ENCODE measurements at places on chromosomes 1 and 21.

DNA sequence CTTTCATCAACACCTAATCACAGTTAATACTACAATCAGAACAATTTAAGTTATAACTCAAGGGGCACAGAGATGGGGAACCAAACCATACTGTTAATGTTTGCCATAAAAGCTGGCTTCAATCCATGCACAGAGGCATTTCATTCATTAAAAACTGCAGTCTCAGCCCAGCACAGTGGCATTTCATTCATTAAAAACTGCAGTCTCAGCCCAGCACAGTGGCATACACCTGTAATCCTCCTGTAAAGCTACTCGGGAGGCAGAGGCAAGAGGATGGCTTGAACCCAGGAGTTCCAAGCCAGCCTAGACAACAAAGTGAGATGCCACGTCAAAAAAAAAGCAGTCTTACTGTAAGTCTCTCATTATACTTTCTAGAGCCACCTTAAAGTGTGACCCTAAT lies 29.2 kb downstream of the ARID4B start:
- DNase-seq = no peak

DNA sequence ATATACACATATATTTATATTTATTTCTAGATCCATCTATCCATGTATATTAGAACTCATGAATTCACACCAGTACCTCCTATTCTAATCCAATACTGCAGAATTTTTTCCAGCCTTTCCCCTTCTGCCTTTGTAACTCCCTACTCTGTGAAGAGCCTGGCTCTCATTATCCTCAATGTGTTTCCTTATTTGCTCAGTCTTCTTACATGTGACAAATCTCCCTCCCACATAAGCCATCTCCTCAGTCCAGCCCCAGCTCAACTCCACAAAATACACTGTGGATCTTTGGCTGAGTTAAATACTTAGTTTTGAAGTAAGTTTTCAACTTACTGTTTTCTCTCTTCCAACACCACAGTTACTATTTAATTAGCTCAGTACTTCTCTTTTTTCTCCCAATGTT lies 45.7 kb downstream of the ATP5PO start:
- DNase-seq = no peak

- DNase-seq = no peak
Measured at GRCh38 chr1:184254849-184255248, 132.0 kb upstream of the C1orf21 start.

DNA sequence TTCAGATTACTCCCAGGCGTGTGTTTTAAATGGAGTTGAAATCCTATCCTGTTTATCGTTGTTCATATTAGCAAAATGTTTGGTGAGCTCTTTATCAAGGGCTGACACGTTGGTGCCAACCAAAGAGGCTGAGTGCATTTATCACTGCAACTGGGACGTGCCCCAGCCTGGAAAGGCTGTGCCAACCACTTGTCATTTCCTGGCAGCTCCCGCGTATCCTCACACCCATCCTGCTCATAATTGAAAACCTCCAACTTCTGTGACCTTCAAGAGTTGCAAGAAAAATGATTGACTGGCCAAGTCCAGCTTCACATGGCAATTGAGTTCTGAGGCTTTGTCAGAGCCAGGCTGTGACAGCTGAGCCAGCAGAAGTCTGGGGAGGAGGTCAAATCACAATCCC lies 43.7 kb upstream of the KCNA3 start:
- DNase-seq = no peak

DNA sequence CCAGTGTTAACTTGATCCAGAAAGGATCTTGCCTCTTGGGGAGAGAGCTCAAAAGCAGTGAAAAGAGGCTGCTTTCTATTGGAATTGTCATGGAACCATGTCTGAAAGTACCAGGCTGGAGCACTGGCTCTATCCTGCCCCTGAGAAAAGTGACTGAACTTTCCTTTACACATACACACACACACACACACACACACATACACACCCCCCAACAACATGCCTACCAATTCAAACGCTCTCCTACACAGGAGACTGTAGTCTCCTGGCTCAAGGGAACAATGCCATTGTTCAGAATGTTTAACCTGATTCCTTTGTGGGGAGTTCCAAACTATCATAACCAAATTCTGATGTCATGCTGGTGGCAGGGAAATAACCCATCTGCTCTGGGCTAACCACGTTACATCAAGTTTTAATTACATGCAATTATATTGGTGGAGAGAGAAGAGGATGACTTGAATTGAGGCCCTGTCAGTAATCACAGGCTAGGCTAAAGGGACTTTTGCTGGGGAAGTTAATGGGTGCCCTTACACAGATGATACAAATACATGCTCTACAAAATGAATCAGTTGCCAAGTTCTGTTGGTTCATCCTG lies 52.3 kb upstream of the DUSP10 start:
- no peak for DNase-seq

DNA sequence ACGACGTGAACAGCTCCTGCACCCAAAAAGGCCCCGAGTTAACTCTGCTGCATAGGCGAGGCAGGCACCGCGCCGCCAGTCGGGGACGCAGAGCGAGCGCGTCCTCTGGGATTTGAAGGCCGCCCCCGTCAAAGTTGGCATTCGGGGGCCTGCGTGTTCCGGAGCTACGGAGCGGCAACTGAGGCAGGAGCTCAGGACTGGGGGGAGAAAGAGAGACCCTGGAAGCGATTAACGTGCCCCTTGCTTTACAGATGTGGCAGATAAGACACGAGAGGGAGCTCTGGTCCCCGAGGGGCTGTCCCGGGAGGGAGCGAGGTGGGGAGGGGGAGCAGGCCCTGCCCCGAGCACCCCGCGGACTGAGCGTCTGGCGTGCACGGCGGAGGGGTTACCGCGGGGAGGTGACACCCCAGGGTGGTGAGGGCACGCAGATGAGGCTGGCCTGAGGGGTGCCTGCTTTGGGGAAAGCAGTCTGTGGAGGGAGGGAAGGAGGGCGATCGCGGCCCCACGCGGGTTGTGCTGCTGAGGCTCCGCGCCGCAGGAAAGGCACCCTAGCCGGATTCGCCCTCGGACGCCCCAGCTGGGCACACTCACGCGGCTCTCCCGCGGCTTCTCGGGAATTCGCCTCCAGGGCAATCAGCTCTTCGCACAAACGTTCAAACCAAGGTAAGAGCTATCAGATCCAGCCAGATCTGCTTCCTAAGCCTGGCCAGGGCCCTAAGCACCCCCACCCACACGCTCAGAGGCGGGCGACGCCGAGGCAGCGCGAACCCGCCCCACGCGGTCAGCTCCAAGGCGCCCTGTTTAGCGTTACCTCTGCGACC lies 26.5 kb downstream of the ACTA1 start:
- DNase-seq = no peak

GRCh38 chr1:81517987-81518386 lies 282.7 kb upstream of the ADGRL2 start:
- no peak for DNase-seq

DNA sequence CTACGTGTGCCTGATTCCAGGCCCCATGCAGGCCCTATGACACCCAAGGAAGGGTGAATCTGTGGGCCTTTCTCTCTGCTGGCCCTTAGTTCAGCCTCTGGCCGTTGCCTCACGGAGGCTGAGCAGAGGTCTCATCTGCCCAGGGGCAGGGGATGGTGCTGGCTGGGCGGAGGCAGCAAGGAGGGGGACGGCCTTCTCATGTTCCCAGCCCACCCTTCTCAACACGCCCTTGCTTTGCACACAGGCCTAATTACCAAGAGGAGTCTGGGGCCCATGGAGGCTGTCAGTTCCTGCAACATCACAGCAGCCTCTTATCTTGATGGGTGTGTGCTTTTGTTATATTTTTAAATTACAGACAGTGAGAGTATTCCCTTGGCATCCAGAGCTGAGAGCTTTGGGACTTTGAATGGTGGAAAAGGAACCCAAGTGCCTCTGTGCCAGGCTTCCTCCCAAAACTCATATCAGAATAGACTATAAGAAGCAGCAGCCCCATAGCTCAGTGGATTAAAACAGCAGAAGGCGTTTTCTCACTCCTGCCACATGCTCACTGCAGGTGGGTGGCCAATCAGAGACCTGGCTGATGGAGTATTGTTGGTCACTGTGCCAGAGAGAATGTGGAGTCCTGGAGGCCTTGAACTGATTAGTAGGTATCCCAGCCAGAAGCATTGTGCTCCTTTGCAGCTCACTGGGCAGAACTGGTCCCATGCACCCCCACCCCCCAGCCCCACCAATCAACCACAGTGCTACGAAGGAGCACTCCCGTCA lies 164.9 kb downstream of the CAMTA1 start:
- no peak for DNase-seq

GRCh38 chr1:109750920-109751319 lies 10.1 kb upstream of the GSTM3 start:
- DNase-seq = no peak

DNA sequence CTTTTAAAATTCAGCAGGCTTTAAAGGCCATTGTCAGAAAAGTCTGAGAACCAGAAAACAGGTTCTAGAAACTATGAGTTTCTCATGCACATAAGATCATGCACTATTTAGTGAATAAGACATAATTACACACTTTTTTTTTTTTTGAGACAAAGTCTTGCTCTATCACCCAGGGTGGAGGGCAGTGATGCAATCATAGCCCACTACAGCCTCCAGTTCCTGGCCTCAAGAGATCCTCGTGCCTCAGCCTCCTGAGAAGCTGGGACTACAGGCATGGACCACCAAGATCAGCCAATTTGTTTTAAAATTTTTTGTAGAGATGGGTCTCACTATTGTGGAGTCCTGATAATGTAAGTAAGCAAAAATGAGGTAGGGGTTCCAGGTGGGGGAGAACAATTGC lies 134.9 kb downstream of the VAV3 start:
- DNase-seq = no peak

DNA sequence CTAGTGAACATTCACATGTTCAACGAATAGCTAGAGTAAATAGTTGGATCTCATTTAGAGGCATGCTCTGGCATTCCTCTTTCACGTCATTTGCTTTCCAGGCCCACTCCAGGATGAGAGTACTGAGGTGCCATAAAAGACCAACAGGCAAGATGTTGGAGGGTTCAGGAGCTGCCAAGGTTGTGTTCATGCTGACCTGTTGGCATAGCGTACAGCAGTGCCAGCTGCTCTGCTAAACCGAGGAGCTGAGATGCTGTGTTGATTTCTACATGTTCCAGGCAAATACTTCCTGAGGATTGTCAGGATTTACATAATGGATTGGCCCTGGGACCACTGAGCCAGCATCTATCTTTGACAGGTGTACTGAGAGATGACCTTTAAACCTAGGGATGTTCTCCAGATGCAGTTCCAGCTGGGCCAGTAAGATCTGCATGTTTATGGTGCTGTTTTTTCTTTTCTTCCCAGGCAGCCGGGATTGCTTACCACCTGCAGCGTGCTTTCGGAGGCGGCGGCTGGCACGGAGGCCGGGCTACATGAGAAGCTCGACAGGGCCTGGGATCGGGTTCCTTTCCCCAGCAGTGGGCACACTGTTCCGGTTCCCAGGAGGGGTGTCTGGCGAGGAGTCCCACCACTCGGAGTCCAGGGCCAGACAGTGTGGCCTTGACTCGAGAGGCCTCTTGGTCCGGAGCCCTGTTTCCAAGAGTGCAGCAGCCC lies 66.9 kb downstream of the DISC1 start:
- no peak for DNase-seq

DNA sequence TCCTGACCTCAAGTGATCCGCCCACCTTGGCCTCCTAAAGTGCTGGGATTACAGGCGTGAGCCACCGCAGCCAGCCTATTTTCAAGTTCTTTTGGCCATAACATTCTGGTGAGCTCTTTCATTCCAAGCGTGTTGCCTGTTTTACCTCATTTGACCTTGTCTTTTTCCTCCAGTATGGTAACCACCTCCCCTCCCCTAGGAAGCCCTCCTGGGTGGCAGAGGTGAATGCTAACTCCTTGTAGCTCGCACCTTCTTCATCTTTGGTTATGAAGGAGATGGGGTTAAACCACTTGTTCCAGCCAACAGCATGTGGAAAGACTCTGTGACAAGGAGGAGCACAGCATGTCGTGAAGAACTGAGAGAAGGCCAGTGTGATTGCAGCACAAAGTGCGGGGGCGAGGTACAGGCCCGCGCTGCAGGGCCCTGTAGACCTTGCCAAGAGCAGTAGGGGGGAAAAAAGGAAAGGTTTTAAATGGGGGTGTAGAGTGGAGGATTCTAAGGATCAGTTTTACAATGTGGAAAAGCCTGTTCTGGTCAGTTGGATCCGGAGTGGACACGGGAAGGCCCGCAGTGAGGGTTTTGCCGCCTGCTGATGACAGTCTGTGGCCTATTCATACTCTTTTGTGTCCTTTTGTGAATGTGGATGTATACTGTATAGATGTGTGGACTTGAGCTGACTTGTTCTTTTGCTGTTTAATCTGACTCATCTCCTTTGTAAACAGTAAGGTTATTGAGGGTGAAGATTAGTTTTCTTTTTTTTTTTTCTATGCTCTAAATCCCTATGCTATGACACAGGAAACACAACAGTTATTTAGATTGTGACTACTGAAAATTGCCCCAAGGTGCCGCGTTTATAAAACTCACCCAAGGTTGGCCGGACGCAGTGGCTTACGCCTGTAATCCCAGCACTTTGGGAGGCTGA lies 7.5 kb upstream of the ZNF436 start:
- DNase-seq = no peak

DNA sequence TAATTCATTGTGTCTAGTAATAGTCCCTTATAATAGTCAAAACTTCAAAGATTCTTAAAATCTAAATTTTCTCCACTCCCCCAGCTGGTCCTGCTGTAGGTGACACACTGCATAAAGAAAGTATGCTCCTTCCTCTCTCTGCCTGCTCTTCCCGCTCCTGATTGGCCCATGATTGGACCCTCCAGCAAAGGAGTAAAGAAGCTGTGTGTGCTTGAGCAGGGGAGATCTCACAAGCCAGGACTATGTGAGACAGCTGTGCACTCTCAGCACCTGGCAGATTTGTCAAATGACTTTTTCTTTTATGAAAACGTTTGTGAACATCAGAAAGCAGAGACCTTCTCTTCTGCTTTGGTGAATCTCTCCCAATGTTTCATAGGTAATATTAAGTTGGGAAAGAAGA lies 274.8 kb upstream of the LYPLAL1 start:
- DNase-seq = no peak

DNA sequence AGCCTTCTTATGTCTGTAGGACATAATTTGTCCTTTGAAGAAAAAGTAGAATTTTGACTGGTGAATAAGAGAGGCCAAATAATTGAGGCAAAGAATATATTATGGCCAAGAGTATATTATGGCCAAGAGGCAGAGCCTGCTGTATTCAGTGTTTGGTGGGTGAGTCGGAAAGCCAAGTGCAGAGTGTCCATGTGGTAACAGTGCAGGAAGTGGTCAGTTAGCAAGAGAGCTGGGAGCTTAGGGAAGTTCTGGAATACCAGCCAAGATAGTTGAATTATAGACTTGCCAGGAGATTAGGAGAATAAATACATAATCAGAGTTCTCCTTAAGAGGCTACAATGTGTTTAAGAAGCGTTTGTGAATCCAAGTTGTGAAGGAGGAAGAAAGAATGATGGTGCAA lies 131.5 kb upstream of the LMO4 start:
- no peak for DNase-seq

Measured in stimulated activated CD8-positive, alpha-beta memory T cell treated with anti-CD3 and anti-CD28 coated beads, Interleukin-4, amount 100 ng/mL, for 4 hours (primary cell).